ENCODE measurements at places on chromosomes 1 and 21.

GRCh38 chr1:87389011-87389410, 60.3 kb downstream of the LMO4 start:
- no peak for DNase-seq

DNA sequence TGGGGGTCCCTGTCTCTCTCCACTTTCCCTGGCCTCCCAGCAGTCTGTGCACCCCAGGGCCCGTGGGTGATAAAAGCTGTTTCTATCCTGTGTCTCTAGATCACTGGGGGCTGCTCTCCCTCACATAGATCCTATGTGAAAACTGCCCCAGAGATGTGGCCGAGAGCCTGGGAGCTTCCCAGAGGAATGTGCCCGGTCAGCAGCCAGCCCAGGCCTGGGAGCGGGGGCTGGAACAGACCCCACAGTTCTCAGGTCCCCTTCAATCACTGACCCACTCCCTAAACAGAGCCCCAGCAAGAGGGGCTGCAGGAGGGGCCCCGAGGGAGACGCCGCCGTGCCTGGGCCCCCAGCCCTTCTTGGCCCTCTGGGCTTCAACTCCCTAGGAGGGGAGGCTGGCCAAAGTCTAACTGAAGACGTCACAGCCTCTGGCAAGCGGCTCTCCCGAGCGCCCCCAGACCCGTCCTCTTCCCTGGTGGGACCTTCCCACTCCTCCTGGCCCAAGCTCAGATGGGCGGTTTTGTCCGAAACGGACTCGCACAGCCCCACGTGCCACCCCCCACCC, 403 bp downstream of the MXRA8 start:
- DNase-seq = no peak

DNA sequence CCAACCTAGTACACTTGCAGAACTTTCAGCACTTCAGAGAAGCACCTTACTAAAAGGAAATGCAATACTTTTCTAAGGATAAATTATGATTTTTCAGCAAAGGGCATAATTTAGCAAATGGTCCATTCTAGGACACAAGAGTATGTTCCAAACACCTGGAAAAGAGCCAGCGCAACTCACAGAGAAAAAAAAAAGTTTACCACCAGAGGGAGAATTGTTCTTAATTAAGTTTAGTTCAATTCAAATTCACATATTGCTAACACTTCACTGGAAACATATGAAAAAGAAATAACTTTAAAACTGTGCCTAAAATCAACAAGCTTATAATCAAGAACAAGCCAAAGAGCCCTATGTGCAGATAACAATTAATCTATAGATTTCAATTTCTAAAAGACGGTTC, 338.1 kb downstream of the SEC16B start:
- no peak for DNase-seq

DNA sequence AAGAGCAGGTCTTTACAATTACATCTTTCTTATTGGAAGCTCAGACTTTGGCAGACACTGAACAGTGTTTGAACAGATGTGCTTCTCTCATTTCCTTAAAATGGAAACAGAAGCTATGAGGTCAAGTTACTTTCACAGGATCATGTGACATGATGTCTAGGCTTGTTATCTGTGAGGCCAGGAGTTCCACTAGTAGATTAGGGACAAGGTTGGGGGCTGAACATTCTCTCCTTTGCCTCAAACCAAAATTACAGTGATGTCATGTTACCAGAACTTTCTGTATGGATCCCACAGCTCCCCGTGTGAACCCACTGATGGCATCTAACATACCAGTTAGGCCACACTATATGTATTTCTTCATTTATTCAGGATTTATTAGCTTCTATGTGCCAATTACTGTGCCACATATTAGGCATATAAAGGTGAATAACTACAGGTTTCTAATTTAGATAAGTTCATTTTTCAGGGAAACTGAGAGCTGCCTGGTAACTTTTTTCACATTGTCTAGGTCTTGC, 6.0 kb downstream of the DYNLT5 start:
- DNase-seq = no peak

GRCh38 chr21:46069719-46070279, 28.1 kb upstream of the COL6A2 start:
- peak; percentile 84 for DNase-seq
